Right ventricle myocardium inferior (tissue), 1 donor: ENCODE measurements at places on chromosomes 1 and 21. TPM values are rescaled to one million over a fixed set of nuclear protein-coding genes. Genes with fewer than 3 reads are reported as not detected.

GRCh38 chr1:230940848-230941247 is 37.8 kb downstream of the TTC13 start:
- DNase-seq: no peak

GRCh38 chr1:194067772-194068171 is 881.4 kb upstream of the B3GALT2 start:
- peak; percentile 61 for DNase-seq

DNA sequence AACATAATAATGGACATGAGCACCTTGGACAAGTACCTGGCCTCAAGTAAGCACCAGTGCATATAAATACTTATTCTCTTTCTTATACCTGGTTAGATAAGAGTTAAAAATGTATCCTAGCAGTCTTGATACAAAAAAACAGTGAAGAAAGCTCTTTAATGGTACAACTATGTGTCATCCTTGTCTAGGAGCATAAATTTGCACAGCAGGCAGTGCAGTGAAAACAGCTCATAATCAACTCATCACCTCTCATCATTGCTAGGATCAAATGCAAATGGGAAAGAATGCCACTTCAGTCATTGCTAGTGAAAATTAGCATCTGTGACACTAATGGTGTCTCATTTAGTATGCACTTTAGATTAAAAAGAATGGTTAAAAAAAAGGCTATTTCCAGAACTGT is 7.6 kb downstream of the SAMSN1 start:
- no peak for DNase-seq

- no peak for DNase-seq
Measured at GRCh38 chr1:25445993-25446538, 15.4 kb downstream of the MACO1 start.

DNA sequence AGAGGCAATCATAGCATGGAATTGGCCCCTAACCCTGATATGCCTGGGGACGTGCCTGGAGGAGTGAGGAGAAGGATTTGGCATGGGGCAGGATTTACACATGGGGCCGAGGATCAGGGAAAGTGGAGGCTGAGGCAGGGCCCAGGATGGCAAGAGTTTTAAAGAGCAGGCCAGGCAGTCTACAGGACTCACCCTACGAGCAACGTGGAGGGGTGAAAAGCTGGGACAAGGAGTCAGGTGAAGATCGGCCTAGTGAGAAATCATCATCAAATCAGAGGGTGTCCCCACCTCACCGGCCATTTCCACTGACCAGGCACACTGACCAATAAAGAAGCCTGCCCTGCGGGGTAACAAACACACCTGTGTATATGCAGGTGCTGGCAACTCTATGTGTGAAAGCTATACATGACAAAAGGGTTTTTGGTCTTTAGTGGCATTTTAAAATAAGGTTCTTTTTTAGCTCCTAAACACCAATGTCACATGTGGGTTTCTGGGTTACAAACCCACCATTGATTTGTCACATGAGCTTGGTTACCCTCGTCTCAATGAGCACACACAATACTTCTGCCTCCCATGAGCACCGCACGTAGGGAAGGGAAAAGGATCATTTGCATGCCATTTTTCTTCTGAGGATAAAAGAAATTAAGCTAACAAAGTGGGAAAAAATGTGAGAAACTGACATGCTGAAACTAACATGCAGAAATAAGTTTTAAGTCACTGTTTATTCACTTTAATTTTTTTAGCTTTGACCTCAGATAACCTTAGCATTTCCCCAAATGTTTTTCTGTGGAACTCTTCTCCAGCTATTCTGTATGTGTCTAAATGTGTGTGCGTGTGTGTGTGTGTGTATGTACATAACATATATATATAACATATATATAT is 168.1 kb upstream of the EDN2 start:
- no peak for DNase-seq

DNA sequence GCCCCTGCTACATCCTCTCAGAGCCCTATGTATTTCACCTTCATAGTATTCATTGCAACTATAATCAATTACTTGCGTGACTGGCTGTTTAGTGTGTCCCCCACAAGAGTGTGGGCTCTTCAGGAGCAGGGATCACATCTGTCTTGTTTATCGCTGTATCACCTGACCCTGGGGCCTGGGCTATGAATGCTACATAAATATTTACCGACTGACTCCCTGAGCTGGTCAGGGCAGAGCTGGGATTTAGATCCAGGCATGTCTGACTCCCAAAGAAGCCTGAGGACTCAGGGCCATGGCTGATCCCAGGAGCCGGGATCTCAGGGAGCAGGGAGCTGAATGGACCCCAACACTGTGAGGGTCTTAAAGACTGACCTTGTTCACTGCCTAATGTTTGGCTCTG is 49.7 kb downstream of the AHDC1 start:
- no peak for DNase-seq

GRCh38 chr1:101283443-101283842 is 46.6 kb downstream of the S1PR1 start:
- DNase-seq: no peak

DNA sequence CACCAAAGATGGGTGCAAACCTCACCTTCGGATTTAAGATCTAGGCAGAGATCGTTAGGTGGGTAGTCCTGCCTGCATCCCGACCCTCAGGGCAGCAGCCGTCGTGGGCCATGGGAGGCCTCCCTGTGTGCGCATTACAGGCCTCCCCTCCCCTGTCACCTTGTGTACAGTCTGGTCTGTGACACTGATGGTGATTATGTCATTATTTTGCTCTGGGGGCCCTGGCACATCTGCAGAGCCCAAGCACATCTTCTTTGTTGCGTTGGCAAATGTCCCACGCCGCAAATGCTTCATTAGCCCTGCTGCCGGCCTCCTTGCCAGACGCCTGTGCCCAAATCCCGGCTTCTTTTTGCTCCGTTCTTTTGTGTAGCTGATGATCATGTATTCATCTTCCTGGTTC is 31.7 kb downstream of the PROX1 start:
- no peak for DNase-seq

DNA sequence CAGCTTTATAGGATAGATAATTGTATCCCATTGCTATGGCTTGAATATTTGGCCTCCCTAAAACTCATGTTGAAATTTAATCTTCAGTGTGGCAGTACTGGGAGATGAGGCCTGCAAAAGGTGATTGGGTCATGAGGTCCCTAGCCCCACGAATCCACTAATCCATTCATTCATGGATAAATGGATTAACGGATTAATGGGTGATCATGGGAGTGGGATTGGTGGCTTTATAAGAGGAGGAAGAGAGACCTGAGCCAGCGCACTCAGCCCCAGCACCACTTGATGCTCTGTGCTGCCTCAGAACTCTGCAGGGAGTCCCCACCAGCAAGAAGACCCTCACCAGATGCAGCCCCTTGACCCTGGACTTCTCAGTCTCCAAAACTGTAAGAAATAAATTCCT is 32.0 kb downstream of the S100A6 start:
- no peak for DNase-seq

DNA sequence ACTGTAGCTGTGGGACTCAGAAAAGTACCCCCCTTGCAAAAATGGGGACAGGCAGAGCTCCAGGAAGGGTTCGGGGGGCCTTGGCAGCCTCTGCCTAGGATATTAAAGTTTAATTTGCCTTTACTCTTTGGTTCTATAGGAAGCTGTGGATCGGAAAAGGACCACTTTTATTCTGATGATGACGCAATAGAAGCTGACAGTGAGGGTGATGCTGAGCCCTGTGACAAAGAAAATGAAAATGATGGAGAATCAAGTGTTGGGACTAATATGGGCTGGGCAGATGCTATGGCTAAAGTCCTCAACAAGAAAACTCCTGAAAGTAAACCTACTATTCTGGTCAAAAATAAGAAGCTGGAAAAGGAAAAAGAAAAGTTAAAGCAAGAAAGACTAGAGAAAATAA is 17.1 kb downstream of the RRP15 start:
- no peak for DNase-seq

DNA sequence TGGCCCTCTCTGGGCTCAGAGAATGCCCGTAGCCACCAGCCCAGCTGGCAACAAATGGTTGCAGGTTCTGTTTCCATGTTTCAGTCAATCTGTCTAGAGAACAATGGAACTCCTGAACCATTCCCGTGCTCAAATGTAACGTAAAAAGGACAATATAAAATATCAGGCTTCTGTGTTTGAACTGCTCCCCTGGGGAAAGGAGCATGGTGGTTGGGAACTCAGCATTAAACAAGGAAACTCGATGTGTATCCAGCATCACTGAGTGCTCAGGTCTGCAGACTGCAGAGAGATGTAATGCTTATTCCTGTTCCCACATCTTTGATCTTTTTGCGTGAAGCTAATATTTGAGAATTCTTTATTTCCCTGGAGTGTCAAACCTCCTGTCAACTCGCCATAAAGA is 326.5 kb downstream of the KIF26B start:
- no peak for DNase-seq

- DNase-seq: no peak
Measured at GRCh38 chr1:90964444-90965035, 57.3 kb downstream of the ZNF644 start.

GRCh38 chr1:151547119-151547899 is 7.2 kb downstream of the TUFT1 start:
- DNase-seq: no peak

DNA sequence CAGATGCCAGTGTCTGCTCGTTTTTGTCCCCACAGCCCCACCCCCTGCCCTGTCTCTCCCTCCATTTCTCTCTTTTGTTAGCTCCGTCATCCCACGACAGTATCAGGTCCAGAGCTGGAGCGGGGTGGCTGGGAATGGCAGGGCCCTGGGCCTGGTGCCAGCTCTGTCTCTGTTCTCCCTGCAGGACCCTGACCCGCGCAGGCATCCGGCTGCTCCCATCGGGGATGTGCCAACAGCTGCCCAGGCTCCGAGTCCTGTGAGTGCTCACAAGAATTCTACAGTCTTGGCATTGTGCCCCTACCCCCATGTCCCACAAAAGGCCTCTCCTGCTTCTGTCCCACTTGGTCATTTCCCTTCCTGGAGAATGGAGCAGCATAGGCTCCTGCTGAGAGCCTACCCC is 37.4 kb downstream of the UBE2T start:
- no peak for DNase-seq

The DARS2 gene
- 13.5 TPM for total RNA-seq

The TTC13 gene
- 6.7 TPM for total RNA-seq

The RRP15 gene
- total RNA-seq: 21.9 TPM

The NEXN gene
- total RNA-seq: 365 TPM

The NAV1 gene
- 69.0 TPM for total RNA-seq

The TMEM54 gene
- 10.9 TPM for total RNA-seq

The DNASE2B gene
- not detected for total RNA-seq

The OR2L13 gene
- total RNA-seq: not detected

The HSD11B1 gene
- 4.3 TPM for total RNA-seq

The SEMA4A gene
- 2.2 TPM for total RNA-seq

The SH2D5 gene
- not detected for total RNA-seq

The HORMAD1 gene
- not detected for total RNA-seq
